ENCODE measurements at places on chromosomes 2 and 18. TPM values are rescaled to one million over a fixed set of nuclear protein-coding genes. Genes with fewer than 3 reads are reported as not detected.

KIF1A gene
- 4.4 TPM for total RNA-seq

DNA sequence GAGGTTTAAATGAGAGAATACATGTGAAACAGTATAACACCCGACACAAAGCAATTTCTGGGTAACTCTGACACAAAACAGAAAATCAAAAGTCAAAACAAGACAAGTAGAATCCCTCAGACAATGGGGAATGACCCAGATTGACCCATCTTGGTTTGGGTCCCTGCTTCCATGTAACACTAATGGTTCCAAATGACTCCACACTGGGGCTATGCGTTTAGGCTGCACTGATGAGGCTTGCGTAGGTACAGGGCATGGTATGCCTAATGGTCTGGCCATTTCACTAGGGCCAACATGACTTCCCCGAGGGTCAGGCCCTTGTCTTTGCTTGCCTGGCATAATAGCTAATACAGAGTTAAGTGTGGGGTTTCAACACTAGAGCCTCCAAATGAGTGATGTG, 27.2 kb upstream of the NFE2L2 start:
- no peaks in the 10 kb centered on the region for H3K27me3 ChIP-seq
- H3K4me3 ChIP-seq, result no peak overlapping the region
- DNase-seq, result no peak
- peaks cover 16% of the 10 kb centered on the region for H3K4me1 ChIP-seq
- no peaks in the 10 kb centered on the region for H3K36me3 ChIP-seq
- H3K27ac ChIP-seq, result no peak overlapping the region

GRCh38 chr18:63579616-63580015, 7.5 kb upstream of the SERPINB13 start:
- no peak overlapping the region for H3K4me3 ChIP-seq
- no peaks in the 10 kb centered on the region for H3K27me3 ChIP-seq
- no peaks in the 10 kb centered on the region for H3K36me3 ChIP-seq
- no peak overlapping the region for H3K27ac ChIP-seq
- no peaks in the 10 kb centered on the region for H3K4me1 ChIP-seq

DNA sequence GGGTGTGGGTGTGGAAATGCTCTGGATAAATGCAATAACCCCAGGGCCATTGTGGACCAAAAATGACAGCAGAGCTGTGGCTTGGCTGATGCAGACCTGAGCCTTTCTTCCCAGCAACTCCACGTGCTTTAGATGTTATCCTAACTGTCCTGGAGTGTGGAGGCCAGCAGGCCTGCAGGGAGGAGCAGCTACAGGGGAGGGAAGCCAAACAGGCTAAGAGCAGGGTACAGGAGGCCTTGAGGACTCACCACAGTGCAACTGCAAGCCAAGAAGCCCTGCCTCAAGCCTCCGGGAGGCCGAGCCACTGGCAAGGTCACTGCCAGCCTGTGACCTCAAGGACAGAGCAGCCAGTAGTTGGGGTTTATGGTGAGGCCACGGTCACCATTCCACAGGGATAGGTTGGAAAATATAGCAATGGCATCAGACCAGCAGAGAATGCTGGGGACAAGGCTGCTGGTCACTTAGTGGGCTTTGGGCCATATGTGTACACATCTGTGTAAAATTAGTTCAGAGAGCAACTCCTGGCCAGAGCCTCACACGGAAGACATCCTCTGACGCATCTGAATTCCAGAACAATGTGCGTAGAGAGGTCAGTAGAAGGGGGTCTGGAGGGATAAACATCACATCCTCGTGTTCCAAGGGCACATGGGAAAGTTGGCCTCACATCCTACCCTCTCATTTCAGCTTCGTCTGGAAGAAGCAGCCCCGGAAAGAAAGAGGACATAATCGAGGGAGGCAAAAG, 76.2 kb upstream of the UPP2 start:
- H3K4me1 ChIP-seq, result no peaks in the 10 kb centered on the region
- H3K27me3 ChIP-seq, result no peaks in the 10 kb centered on the region
- no peaks in the 10 kb centered on the region for H3K36me3 ChIP-seq
- DNase-seq, result peak; percentile 40
- no peak overlapping the region for H3K4me3 ChIP-seq

All from stomach (tissue), 19 donors.